ENCODE measurements at places on chromosomes 11 and 22.

GRCh38 chr22:24315367-24315966, 44.8 kb downstream of the SPECC1L start:
- DNase-seq = no peak

DNA sequence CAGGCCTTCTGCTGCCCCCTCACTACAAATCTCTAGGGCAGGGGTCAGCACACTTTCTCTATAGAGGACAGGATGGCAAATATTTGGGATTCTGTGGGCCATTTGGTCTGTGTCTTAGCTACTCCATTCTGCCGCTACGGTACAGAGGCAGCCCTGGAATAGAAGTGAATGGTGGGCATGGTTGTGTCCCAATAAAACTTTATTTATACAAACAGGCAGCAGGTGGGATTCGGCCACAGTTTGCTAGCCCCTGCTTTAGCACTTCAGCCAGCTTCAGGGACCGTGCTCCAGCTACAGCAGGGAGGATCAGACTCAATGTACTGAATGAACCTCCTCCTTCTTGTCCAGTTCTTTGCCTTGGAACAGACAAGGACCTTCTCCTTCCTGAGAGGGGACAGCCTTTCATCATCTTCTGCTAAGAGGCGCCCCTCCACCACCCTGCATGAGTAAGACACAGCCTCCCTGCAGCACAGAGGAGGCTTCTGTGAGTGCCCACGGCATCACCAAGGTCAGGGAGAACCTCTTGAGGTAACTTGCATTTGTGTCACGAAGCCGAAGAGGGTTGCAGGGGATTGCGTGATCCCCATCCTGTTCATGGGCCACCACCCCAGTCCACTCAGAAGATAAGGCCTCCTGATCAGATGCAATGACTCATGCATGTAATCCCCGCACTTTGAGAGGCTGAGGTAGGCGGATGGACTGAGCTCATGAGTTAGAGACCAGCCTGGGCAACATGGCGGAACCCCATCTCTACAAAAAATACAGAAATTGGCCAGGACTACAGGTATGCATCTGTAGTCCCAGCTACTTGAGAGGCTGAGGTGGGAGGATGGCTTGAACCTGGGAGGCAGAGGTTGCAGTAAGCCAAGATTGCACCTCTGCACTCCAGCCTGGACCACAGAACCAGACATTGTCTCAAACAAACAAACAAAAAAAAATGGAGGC, 4.6 kb downstream of the C11orf24 start:
- no peak for DNase-seq

DNA sequence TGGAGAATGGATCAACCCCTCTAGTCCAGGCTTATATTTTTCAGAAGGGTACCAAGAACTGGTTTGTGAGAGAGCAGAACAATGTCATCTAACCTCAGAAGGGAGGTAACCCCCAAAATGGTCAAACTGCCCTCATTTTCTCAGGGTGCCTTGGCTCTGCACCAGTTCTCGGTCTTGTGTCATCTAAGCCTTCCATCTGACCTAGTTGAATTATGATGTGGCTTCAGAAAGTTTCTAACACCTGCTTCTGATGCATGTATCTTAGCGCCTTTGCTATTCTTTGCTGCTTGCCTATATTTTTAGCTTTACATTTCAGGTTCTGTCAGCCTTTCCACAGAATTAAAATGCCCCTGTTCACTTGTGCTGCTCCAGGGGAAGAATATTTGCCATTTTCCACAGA, 91.7 kb upstream of the E2F8 start:
- DNase-seq = no peak

DNA sequence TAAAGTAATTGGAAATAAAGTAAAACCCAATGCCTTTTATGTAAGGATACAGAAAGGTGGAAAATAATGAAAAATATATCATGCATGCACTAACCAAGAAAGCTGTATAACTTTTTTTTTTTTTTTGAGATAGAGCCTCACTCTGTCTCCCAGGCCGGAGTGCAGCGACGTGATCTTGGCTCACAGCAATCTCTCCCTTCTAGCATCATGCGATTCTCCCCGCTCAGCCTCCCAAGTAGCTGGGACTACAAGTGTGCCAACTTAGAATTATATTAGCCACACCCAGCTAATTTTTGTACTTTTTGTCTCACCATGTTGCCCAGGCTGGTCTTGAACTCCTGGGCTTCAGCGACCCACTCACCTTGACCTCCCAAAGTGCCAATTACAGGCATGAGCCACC, 4.5 kb downstream of the GGT5 start:
- no peak for DNase-seq

DNA sequence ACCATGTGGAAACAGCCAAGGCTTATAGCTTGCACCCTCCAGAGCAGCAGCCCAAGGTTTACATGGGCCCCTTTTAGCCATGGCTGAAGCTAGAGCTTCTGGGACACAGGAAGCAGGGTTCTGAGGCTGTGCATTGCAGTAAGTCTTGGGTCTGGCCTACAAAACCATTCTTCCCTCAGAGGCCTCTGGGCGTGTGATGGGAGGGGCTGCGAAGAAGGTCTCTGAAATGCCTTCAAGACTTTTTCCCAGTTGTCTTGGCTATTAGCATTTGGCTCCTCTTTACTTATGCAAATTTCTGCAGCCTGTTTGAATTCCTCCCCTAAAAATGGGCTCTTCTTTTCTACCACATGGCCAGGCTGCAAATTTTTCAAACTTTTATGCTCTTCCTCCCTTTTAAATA, 109.5 kb downstream of the BBOX1 start:
- no peak for DNase-seq

GRCh38 chr11:100827934-100828661, 141.0 kb downstream of the ARHGAP42 start:
- DNase-seq = no peak

DNA sequence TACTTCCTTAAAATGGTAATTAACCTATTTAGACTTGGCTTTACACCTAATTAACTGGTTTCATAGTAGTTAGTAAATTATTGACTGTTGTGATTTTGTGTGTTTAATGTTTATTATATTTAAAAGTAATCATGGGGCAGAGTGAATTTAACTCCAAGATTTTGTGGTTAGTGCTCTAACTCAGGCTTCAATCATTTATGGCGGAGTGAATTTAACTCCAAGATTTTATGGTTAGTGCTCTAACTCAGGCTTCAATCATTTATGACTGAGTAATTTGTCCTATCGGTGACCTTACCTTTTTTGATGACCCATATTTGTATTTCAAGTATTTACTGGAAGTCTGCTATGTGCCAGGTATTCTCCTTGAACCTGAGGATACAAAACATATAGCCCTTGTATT, 7.2 kb downstream of the PRRG4 start:
- no peak for DNase-seq

DNA sequence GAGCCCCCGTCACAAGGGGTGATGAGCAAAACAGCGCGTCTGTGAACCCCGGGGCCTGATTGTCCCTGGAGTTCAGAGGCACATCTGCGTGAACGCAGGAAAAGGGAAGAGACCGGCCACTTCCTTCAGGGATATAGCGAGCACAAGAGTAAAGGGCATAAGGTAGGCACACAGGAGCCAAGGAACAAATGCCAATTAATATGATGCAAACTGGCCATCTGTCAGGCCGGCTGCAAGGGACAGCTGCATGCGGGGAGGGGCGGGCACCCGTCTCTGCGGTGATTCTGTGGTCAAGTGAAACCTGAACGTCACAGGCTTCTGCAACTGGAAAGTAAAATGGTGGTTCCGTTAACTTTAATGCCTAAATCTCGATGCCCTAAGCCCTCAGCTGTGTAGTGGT, 64.7 kb downstream of the TRIM29 start:
- no peak for DNase-seq

- no peak for DNase-seq
Observed at GRCh38 chr11:2577991-2578928, 121.5 kb downstream of the KCNQ1OT1 start.

Measured in HFFc6 (cell line).